ENCODE measurements at places on chromosomes 13 and 19. TPM values are rescaled to one million over a fixed set of nuclear protein-coding genes. Genes with fewer than 3 reads are reported as not detected.

NDUFA11 gene
- 248 TPM for total RNA-seq

LILRB2 gene
- not detected for total RNA-seq

DACT3 gene
- total RNA-seq = not detected

OVOL3 gene
- not detected for total RNA-seq

SLC5A5 gene
- total RNA-seq = not detected

EBPL gene
- total RNA-seq = 42.4 TPM

PLK5 gene
- total RNA-seq = 0.17 TPM

APLP1 gene
- 0.70 TPM for total RNA-seq

MEIS3 gene
- 0.79 TPM for total RNA-seq

ZNF100 gene
- 39.4 TPM for total RNA-seq

ZNF700 gene
- 28.2 TPM for total RNA-seq

CEACAM20 gene
- not detected for total RNA-seq

FGF21 gene
- total RNA-seq = not detected

ZNF175 gene
- total RNA-seq = 13.4 TPM

TEX26 gene
- not detected for total RNA-seq

ZNF442 gene
- total RNA-seq = 0.77 TPM

PCDH8 gene
- not detected for total RNA-seq

FOXO1 gene
- total RNA-seq = 42.1 TPM

C19orf81 gene
- 11.4 TPM for total RNA-seq

TMEM150B gene
- not detected for total RNA-seq
